ENCODE measurements at places on chromosomes 2 and 18.

- ATAC-seq: no peak
Measured at GRCh38 chr2:240454106-240454901, 18.8 kb downstream of the GPC1 start.

- no peak for ATAC-seq
Measured at GRCh38 chr18:58900015-58900649, 35.5 kb downstream of the ZNF532 start.

DNA sequence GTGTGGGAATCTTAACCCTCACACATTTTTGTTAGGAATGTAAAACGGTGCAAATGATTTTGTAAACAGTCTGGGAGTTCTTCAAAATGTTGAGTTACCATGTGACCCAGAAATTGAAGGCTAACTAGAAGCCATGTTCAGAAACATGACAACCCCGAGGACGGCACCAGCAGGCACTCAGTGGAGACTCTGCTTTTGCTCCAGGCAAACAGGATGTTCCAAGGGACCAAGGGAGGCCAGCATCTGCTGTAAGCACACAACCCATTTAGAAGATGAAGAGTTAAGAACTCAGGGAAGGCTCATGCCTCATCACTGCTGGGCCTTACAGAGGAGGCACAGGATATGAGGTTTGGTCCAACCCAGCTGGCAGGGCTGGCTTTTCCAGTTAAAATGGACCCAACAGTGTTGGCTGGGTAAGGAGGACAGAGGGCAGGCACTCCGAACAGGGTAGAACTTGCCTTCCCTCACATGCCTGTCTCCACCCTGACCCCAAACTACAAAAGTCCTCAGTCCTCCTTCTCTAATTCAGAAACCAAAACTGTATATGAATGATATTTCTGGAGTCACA lies 23.6 kb downstream of the PARD6G start:
- no peak for ATAC-seq

- ATAC-seq: peak; percentile 50
Measured at GRCh38 chr2:168165397-168165796, 82.0 kb downstream of the STK39 start.

GRCh38 chr2:19300961-19301360 lies 57.5 kb downstream of the OSR1 start:
- ATAC-seq: no peak

DNA sequence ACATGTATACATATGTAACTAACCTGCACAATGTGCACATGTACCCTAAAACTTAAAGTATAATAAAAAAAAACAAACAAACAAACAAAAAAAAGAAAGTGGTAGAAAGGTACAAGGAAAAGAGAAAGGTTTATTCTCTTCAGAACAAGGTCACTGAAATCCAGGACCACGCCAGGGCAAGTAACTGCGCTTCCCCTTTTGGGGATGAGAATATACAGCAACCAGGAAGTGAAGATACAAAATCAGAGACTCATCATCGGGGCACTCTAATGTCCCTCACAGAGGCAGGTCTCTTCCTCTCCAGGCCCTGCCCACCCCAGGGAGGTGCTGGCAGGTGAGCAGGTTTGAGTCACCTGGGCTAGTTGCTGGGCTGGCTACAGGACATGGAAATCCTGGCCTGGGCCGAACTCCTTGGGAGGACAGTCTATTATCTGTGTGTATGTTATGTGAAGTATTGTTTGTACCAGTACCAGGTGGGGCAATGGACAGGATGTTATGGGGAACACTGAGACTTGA lies 100.4 kb upstream of the GPR45 start:
- ATAC-seq: no peak

DNA sequence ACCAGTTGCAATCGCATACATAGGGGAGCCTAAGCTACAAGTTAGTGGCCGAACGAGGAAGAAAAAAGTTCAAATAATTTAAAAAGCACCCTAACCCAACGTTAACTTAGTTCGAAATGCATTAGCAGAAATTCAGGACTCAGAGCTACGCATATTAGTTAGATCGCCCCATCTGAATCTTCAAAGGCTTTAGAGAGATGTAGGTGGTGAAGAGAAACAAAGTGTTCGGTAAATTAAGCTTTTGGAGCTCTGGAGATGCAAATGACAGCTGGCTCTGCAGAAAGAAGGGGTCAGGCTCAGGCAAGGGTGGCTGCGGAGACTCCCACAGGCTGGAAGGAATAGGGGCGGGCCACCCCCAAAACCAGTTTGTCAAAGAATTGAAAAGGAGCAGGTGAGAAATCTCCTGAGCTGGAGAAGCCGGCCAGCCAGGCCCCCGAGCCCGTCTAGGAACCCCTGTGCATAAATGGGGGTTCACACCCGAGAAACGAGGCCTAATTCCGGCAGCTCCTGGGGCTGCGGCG lies 621 bp downstream of the TXNL1 start:
- peak; percentile 5 for ATAC-seq

DNA sequence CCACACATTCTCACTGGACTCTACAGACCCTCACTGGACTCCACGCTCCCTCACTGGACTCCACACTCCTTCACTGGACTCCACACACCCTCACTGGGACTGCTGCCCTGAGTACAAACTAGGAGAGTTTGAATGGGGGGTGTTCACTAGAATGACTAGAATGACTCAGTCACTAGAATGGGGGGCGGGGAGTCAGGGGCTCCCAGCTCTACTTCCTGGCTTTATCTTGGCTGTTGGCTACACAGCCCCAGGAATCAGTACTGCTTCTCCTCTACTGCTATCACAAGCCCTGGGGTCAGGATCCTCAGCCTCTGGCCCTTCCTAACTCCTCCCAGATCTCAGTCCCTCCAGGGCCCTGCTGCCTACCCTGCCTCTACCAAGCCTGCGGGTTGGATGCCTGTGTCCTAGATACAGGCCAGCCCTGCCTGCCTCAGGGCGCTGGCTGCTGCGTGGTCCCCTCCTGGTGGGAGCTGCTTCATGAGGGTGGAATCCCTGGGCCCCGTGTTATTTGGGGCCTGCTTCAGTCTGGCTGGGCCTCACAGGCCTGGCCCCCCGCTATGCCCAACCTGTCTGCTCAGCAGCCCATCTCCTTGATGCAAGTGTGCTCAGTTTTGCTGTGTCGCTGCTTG lies 7.8 kb downstream of the PTMA start:
- ATAC-seq: no peak

DNA sequence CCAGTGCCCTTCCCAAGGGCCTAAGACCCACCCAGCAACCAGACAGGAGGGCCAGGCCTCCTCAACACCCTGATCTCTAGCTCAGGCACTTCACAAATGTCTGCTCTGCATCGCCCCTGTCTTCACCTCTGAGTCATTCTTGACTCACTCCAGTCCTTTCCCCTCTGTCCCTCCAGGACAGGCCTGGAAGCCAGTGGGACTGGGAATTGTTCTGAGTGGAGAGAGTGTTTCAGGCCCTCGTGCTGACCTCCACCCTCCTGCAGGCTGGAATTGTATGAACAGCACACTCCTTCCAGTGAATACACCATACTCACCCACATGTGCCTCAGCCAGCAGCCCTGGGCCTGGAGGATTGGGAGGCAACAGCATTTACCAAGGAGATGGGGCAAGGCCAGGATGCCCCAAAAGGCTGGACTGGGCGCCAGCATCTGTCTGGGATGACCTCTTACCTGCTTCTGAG lies 304.2 kb downstream of the CYP26B1 start:
- no peak for ATAC-seq

GRCh38 chr2:103361712-103362111 lies 599.9 kb downstream of the TMEM182 start:
- ATAC-seq: no peak

DNA sequence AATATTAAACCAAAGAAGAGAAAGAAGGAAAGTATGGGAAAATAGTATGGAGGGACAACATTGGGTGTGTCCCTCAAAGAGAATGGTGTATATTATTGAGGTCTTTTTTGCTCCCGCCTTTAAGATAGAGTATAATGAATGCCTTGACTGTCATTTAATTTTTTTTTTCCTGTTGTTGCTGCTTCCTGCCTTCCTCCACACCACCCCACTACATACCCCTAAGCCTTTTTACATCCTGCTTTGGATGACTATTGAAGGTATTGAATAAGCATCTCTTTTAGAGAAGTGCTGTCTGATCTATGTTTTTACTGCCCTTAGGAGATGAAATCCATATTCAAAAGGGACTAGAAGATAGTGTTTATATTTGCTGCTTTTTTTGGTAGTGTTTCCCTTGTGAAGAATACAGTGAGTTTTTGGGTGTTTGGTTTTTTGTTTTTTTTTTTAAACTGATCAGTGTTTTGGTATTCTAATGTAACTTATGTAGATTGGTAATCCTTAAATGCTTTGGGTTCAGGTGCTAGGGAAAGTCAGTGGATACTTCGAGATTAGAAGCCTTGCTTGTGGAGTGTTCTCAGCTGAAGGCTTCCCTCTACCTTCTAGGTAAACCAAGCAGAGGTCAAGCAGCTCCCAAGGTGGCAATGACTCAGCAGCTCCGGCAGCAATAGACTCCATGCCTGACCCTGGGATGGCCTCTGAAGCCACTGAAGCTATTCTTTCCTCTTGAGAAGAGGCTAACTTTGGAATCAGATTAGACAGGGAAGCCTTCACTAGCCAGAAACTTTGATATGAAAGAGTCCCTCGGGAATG lies 5.0 kb downstream of the FZD7 start:
- ATAC-seq: no peak

GRCh38 chr18:75290737-75291358 lies 80.3 kb downstream of the TSHZ1 start:
- no peak for ATAC-seq

- ATAC-seq: no peak
Measured at GRCh38 chr2:188659656-188660406, 314.3 kb upstream of the COL3A1 start.

DNA sequence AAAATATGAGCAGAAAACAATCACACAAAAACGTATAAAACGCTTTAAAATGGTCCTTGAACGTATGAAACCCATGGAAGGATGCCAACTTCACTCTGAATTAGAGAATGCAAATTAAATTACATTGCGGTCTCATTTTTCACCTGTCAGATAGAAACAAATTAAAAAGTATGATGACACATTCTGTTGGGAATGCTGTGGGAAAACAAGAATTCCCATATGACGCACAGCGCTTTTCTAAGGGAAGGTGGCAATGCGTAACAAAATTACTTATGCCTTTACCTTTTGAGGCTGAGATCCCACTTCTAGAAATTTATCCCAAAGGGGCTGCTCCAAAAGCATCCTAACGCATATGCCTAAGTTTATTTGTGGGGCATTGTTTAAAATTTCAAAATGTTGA lies 3.8 kb upstream of the RPS7 start:
- ATAC-seq: no peak

- peak; percentile 53 for ATAC-seq
Measured at GRCh38 chr2:65456064-65456463, 23.7 kb upstream of the SPRED2 start.

DNA sequence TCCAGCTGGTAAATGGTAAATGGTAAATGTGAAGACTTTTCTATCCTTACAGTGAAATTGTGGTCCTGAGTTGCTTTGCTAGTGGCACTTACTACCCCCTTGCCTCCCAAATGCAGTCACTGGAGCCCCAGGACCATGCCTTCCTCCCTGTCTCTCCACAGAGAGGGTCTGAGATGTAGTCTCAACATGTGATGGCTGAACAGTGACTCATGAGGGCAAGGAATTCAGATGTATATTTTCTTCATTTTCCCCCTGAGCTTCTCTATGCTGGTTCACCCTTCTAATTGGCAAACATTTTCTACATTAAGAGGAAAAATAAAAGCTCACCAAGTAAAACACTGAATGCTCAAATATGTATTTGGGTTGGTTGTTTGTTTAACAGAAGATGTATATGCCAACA lies 232.0 kb downstream of the SH3BP4 start:
- no peak for ATAC-seq

- ATAC-seq: no peak
Measured at GRCh38 chr2:95121093-95121406, 558 bp downstream of the MRPS5 start.

GRCh38 chr2:7169593-7169992 lies 252.4 kb downstream of the RNF144A start:
- ATAC-seq: no peak

- ATAC-seq: no peak
Measured at GRCh38 chr2:106270471-106270891, 76.4 kb upstream of the UXS1 start.

- ATAC-seq: no peak
Measured at GRCh38 chr2:3728104-3729054, 25.0 kb downstream of the DCDC2C start.

- ATAC-seq: peak; percentile 85
Measured at GRCh38 chr2:19488009-19488691, 129.7 kb upstream of the OSR1 start.

DNA sequence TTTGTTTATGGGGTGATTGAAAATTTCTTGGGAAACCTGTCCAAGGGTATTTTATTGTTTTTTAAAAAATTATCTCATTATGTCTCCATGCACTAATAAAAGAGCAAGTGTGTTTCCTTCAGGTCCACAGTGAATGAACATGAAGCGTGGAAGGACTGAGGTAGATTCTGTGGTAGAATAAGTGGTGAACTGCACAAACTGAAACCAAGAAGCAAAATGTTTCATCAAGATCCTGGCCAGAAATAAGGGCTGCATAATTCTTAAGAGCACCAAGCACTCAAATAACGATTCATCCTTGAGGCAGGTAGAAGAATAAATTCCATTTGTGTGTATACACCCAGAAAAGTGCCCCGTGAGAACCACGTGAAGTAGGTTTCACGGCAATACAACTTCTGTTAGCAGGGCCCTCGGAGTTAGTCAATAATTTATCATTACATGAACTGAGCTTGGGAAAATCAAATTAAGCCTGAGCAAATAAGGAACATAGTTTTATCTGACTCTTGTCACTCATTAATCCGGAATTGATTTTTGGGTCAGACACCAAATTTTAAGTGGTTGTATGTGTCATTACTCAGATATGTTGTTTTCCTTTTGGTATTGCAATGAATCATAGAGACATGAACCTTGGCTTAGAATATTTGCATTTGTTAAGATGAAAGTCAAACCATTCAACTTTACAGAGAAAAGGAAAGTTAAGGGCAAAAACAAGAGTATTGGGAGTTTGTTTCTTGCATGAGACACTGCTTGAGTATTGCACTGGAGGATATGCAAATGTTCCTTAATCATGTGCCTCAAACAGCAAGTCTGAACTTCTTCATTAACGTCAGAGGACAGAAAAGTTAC lies 472.6 kb upstream of the NETO1 start:
- no peak for ATAC-seq

DNA sequence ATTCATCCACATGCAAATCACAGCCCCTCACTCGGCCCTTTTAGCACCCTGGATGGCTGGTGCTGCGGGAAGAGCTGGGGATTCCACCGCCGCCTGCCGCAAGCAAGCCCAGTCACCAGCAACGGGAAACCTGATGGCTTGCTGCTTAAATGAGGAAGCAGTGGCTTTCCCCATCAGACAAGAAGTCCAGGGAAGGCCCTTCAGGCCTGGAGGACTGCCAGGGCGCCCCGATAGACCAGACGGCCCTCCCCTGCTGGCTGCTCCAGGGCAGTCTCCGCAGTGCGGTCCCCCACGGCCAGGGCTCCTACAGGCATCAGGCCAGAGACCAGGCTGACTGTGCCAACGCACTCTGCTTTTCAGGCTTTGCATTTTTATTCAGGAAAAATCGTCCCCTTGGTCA lies 439.1 kb downstream of the EIPR1 start:
- ATAC-seq: no peak

- no peak for ATAC-seq
Measured at GRCh38 chr2:225100269-225100668, 58.0 kb upstream of the DOCK10 start.

- ATAC-seq: no peak
Measured at GRCh38 chr2:210195101-210195852, 24.1 kb upstream of the KANSL1L start.

All from activated T-helper 17 cell treated with anti-CD3 and anti-CD28 coated beads, Interleukin-2, amount 50 U/mL, for 72 hours (primary cell).